ENCODE measurements at places on chromosomes 12 and 14.

DNA sequence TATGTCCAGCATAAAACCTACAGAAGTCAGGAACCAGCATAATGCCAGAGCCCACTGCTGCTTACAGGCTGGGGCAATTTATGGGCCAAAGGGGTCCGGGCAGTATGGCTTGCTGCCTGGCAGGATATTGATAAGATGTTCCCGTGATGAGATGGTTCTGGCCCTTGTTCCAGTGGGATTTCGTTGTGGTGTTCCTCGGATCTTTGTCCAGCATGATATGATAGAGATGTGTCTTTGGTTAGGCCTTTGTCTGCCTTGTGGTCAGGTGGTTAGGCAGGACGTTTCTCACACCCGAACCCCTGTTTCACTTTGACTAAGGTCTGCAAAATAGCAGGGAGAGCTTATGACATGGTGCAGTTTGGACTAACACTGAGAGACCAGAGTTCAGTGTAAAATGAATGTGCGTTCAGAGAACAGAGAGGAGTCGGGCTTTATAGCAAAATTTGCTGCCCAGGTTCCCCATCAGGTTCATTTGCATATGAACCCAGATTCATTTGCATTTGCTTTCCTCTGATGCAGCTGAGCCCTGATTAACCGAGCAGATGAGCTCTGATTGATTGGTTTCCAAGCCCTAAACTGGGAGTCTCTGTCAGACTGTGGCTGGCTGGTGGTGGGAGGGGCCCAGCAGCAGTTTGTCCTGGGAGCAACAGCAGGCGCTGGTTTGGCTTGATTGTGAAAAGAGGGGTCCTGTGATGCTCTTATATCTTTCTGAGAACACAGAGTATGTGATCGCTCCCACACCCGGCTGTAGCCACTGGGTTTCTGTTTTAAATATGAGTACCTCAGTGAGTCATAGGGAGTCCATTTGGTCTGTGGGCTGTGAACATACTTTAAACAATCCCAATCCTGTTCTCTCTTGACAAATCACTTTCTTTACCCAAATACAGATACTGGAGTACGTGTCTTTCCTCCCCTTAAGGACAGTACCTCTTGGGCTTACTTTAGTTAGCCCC, 156.3 kb upstream of the PZP start:
- DNase-seq, result peak; percentile 18

DNA sequence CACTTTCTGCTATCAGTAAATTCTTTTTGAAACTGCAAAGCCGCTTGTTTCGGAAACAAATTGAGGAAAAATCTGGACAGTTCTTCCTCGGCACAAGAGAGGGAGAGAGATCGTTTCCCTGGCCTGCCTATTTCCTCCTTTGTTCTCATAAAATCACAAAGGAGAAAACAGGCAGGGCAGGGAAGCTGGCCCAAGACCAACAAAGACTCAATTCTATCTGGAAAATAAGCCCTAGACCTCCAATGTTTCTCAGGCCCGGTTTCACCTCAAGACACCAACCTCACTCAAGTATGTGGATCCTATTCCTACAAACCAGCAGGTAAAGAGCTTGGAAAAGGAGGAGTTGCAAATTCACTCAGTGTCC, 19.5 kb downstream of the DICER1 start:
- DNase-seq, result no peak

GRCh38 chr12:48716168-48716492, 377 bp downstream of the CCNT1 start:
- DNase-seq, result peak; percentile 16

DNA sequence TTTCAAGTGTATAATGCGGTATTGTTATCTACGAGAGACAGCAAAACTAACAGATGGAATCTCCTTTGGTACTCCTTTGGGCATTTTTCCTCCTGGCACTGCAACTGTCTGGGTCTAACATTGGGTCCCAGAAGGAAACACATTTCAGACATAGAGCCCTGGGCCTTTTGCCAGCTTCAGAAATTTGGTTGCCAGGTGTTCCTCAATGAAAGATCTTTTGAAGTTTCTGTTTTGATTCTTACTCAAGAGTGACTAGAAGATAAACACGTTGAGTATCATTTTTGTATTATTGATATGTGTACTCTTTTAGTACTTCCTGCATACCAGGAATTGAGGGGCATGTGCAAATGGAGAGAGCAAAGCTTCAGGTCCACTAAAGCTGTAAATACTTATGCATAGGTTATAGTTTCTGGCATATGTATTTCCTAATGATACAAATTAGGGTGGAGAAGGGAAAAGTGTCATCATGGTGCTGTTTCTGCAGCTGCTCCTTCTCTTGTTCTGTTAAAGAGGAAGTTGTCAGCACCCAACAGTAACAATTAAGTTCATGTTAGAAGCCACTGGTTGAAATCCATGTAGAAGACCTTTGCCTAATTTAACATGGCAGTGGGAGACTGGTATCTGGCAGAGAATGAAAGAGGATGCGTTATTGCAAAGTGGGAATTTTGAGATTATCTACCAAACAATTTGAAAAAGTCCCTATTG, 53.5 kb downstream of the SLC38A6 start:
- no peak for DNase-seq

- no peak for DNase-seq
These were observed 22.1 kb upstream of the BDKRB2 start for GRCh38 chr14:96182546-96182945.

GRCh38 chr14:87992346-87992717, 650 bp downstream of the GALC start:
- no peak for DNase-seq

Data from CD4-positive, alpha-beta T cell treated with Interleukin-4 for 1 hour (primary cell).